ENCODE measurements at places on chromosomes 1 and 21.

- peak overlapping the region; percentile 95 for H3K4me3 ChIP-seq
- H3K4me1 ChIP-seq: peaks cover 35% of the 10 kb centered on the region
- H3K27ac ChIP-seq: peak overlapping the region; percentile 99
- H3K36me3 ChIP-seq: peaks cover 38% of the 10 kb centered on the region
- H3K27me3 ChIP-seq: peaks cover 4% of the 10 kb centered on the region
- DNase-seq: peak; percentile 64
These were observed 705 bp downstream of the KHDRBS1 start for GRCh38 chr1:32014199-32014947.

- H3K27me3 ChIP-seq: peaks cover 7% of the 10 kb centered on the region
- H3K4me1 ChIP-seq: peaks cover 29% of the 10 kb centered on the region
- H3K27ac ChIP-seq: no peak overlapping the region
- H3K4me3 ChIP-seq: no peak overlapping the region
- no peak for DNase-seq
- no peaks in the 10 kb centered on the region for H3K36me3 ChIP-seq
These were observed 68.7 kb downstream of the HIVEP3 start for GRCh38 chr1:41850029-41850428.

DNA sequence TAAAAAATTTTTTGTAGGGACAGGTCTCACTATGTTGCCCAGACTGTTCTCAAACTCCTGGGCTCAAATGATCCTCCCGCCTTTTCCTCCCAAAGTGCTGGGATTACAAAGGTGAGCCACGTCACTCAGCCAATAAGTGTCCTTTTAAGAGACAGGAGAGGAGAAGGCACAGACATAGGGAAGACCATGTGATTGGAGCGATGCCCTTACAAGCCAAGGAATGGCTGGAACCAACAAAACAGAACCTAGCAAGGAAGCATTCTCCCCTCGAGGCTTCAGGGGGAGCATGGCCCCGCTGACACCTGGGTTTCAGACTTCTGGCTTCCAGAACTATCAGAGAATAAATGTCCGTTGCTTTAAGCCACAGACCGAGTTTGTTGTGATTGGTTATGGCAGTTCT, 37.0 kb downstream of the NDUFS5 start:
- H3K4me3 ChIP-seq: no peak overlapping the region
- no peaks in the 10 kb centered on the region for H3K36me3 ChIP-seq
- H3K4me1 ChIP-seq: peaks cover 7% of the 10 kb centered on the region
- H3K27ac ChIP-seq: no peak overlapping the region

GRCh38 chr21:33975548-33976081, 60.0 kb upstream of the ATP5PO start:
- peak overlapping the region; percentile 98 for H3K27ac ChIP-seq
- H3K36me3 ChIP-seq: no peaks in the 10 kb centered on the region
- peaks cover 73% of the 10 kb centered on the region for H3K4me1 ChIP-seq
- peak overlapping the region; percentile 56 for H3K4me3 ChIP-seq
- DNase-seq: no peak

DNA sequence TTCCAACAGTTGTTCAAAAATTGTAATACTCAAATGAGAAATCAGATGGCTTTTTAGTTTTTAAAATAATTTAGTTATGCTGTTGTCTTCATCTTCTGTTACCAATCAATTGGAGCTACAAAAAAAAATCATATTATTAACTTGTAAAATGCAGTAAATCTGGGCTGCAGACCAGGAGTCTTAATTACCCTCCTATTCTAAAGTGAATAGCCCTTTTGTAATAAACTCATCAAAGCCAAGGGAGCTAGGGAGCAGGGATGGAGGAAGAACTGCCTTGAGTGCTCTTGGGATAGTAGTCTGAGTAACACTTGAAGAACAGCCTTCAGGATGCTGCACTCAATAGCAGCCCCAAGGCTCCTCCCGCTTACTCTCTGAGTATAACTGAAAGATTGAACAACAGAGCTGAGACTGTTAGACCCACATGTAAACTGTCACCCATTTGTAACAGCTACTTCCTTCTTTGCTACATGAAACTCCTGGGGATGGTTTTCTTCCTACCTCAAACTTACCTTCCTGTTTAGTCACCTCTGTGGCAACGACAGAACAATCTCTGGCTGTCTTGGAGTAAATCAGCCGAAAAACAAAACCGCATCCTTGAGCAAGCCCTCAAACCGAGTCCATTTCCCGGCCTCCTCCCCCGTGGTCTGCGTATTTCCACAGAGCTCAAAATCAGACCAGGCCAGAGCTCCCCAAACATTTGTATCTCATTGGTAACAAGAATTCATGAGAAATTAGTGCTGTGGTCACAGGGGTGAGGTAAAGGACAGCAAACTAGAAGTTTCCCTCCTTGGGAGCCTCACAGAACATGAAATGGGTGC, 55.9 kb downstream of the CD58 start:
- H3K36me3 ChIP-seq: peaks cover 11% of the 10 kb centered on the region
- H3K27me3 ChIP-seq: no peaks in the 10 kb centered on the region
- H3K4me3 ChIP-seq: no peak overlapping the region

- no peaks in the 10 kb centered on the region for H3K36me3 ChIP-seq
- H3K4me3 ChIP-seq: no peak overlapping the region
- no peaks in the 10 kb centered on the region for H3K4me1 ChIP-seq
These were observed 804.4 kb downstream of the BRINP3 start for GRCh38 chr1:189673217-189673616.

GRCh38 chr1:47511825-47512224, 74.0 kb downstream of the FOXD2 start:
- H3K27me3 ChIP-seq: peaks cover 34% of the 10 kb centered on the region

DNA sequence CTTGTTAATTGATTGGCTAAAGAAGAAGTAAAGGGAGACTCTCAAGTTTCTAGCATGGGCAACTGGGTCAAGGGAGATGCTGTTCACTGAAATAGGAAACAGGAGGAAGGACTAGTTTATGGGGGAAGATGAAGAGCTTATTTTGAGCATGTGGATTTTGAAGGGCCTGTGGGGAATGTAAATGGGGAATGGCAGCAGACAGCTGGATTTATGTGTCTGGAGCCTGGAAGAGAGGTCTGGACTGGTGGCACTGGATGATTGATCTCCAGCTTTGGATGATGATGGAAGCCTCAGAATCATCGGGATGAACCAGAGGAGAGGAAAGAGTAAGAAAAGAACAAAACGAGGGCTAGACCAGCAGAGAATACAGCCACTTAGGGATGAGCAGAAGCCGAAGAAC, 54.9 kb upstream of the ENAH start:
- no peaks in the 10 kb centered on the region for H3K27me3 ChIP-seq
- no peak overlapping the region for H3K4me3 ChIP-seq
- no peak overlapping the region for H3K27ac ChIP-seq
- peaks cover 13% of the 10 kb centered on the region for H3K4me1 ChIP-seq
